ENCODE measurements at places on chromosomes 13 and 19.

GRCh38 chr13:69648340-69649062 is 459.1 kb upstream of the ATXN8OS start:
- no peak for DNase-seq

- no peak for DNase-seq
Measured at GRCh38 chr19:14097532-14098151, 7.1 kb upstream of the SAMD1 start.

- no peak for DNase-seq
Measured at GRCh38 chr13:83272652-83273240, 609.5 kb downstream of the SLITRK1 start.

- peak; percentile 87 for DNase-seq
Measured at GRCh38 chr13:36131222-36131930, at the start of gene DCLK1. TSS of gene DCLK1 (minus strand) at chr13:36131382.

Measured in femur (tissue), 1 donor.